Bronchial epithelial cell (primary cell): ENCODE measurements at places on chromosomes 16 and 17.

GRCh38 chr17:32446949-32447348 is 2.6 kb downstream of the PSMD11 start:
- no peak for DNase-seq

- peak; percentile 5 for DNase-seq
Measured at GRCh38 chr17:14688134-14688533, 387.3 kb downstream of the HS3ST3B1 start.

GRCh38 chr17:4180791-4181190 is 37.8 kb downstream of the CYB5D2 start:
- DNase-seq, result no peak

- no peak for DNase-seq
Measured at GRCh38 chr17:31408586-31408985, 17.1 kb downstream of the RAB11FIP4 start.

GRCh38 chr16:50567651-50568050 is 19.5 kb downstream of the NKD1 start:
- DNase-seq, result no peak

- DNase-seq, result no peak
Measured at GRCh38 chr17:61784510-61784909, 78.8 kb downstream of the BRIP1 start.
